Right renal cortex interstitium (tissue), 3 donors: ENCODE measurements at places on chromosomes 6 and 20.

- peak; percentile 75 for DNase-seq
These were observed 243.9 kb upstream of the TCF21 start for GRCh38 chr6:133644892-133645619.

DNA sequence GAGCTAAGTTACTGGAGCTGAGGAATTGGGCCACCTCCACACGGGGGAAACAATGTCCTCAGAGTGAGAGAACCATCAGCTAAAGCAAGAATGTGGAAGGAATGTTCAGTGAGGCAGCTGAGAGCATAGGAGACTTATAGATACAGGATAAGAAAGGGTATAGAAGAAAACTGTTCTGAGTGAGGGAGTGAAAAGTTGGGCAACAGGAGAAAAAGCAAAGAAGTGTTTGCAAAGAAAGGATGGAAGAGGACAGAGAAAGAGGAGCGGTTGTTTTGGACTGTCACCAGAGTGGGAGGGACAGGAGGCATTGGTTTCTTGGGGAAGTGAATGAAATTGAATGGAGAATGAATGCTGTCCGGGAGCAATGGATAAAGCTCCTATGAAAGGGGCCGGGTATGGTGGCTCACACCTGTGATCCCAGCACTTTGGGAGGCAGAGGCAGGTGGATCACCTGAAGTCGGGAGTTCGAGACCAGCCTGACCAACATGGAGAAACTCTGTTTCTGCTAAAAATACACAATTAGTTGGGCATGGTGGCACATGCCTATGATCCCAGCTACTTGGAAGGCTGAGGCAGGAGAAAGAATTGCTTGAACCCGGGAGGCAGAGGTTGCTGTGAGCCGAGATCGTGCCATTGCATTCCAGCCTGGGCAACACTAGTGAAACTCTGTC is 296.5 kb downstream of the ADGB start:
- no peak for DNase-seq

DNA sequence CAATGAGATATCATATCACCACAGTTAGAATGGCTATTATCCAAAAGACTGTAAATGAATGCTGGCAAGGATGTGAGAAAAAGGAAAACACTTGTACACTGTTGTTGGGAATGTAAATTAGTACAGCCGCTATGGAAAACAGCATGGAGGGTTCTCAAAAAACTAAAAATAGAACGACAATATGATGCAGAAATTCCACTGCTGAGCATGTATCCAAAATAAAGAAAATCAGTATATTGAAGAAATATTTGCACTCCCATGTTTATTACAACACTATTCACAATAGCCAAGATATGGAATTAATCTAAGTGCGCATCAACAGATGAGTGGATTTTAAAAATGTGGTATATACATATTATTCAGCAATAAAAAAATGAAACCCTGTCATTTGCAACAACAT is 898.9 kb upstream of the MAN1A1 start:
- DNase-seq = no peak

DNA sequence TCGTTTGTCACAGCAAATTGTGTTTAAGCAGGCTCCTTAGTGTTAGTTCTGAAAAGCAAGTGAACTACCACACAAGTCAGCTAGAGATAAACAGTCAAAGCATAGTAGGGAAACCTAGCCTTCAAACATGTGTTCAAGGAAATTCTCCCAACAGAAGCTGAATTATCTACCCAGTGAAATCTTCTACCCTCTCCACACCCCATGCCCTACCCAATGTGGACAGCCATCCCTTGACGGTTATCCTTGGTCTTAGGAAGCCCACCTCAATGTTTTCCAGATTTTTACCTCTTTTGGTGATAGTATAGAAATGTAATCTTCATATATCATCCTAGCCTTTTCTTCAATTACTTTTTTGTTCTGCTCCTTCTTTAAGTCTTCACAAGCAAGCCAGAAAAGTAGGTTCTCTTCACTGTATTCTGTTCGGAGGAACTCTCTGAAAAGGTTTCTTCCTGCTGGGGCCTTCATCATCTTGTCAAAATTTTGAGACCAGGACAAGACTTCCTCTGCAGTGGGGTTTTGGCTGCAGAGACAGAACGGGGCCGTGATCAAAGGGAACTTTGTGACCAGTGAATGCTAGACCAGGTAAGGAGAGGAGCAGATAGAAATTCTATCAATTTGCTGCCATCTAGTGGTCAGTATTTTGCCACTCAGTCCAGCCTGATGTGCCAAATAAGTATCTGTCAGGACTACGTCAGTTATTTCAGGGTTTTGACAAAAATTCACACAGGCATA is 21.6 kb upstream of the MTRF1L start:
- no peak for DNase-seq
